IMR-90 (cell line): ENCODE measurements at places on chromosomes 5 and 9. TPM values are rescaled to one million over a fixed set of nuclear protein-coding genes. Genes with fewer than 3 reads are reported as not detected.
A peak's percentile ranks its signal among the peaks of the same experiment; 100 is the strongest.

- DNase-seq = peak; percentile 59
Measured at GRCh38 chr9:27247756-27248155, 49.2 kb downstream of the EQTN start.

Gene PCDHB14
- 0.36 and 0.39 TPM in 2 replicates for polyA plus RNA-seq

Gene S1PR3
- 25.0 and 28.4 TPM in 2 replicates for polyA plus RNA-seq

DNA sequence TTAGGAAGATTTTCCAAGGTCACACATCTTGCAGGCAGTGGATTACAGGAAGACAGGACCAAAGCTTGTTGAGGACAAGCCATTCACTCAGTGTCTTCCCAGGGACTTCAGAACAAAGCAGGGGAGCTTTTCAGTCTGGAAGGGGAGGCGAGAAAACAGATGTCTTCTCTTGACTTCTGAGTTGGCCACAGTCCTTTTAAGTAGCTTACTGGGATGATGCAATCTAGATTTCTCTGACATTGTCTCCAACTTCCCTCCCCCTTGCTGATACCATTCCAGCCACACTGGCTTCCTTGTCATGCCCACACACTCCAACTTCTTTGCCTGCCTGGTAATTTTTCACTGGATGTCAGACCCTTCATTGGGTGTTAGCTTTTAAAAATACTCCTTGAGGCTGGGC lies 174.2 kb upstream of the TBC1D2 start:
- peak; percentile 80 for DNase-seq

GRCh38 chr5:172583931-172584511 lies 57.0 kb upstream of the NEURL1B start:
- no peak for DNase-seq

DNA sequence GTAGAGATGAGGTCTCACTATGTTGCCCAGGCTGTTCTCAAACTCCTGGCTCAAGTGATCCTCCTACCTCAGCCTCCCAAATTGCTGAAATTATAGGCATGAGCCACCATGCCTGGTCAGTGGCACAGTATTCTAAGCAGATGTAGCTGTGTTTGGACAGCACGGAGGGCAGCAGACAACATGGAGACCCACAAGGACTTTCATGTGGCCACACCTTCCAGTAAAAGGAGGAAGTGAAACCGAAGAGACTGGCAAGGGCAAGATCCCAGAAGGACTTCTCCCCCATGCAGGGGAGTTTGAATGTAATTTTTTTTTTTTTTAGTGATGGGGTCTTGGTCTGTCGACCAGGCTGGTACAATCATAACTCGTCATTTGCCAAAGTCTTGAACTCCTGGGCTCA lies 172.2 kb downstream of the TRPM3 start:
- DNase-seq = no peak

DNA sequence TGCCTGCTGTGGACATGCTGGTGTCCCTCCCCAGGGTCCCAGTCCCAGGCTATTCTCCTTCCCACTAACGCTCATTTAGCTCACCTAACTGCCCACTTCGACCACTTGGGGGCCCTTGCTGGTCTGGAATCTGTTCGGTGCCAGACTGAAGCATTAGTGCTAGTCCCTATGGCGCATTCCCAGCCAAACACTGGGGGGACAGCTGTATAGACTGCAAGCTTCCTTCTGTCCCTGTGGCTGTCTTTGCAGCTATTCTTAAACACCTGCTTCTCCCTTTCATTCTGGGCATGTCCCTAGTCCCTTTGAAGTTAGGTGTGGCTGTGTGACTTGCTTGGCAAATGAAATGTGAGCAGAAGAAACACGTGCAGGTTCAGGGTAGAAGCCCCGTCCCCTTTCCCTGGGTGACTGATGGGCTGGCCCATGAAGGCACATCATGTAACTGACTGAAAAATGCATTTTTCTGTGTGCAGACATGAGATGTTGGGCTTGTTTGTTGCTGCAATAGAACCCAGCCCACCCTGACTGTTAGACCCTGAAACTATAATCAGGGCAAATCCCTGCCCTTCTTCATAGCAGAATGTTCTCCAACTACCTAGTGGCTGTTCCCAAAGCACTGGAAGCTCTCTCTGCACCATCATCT lies 134.4 kb downstream of the BARX1 start:
- no peak for DNase-seq

DNA sequence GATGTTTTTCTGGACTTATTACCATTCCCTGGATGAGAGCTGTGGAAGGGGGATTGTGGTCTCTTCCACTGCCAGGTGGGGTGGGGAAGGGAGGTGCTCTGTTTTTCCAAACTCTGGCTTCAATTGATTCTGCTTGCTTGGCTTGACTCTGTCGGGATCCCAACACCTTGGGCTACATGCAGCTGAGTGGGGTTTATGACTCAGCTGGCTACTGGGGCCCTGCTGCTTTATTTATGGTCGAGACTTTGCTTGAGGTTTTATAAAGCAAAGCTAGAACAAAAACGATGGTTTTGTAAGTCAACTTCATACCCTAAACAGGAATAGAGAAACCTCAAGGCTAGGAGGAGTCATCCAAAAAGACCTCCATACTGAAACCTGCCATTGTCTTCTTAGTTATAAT lies 76.3 kb downstream of the AOPEP start:
- DNase-seq = peak; percentile 76

Gene SLCO4C1
- polyA plus RNA-seq = not detected in 2 replicates

GRCh38 chr9:116703634-116704033 lies 16.5 kb downstream of the TRIM32 start:
- DNase-seq = no peak

Gene CD274
- polyA plus RNA-seq = 13.9 and 17.4 TPM in 2 replicates

Gene WDR38
- not detected in 2 replicates for polyA plus RNA-seq

Gene PCDHA7
- 0.10 and 0.16 TPM in 2 replicates for polyA plus RNA-seq

DNA sequence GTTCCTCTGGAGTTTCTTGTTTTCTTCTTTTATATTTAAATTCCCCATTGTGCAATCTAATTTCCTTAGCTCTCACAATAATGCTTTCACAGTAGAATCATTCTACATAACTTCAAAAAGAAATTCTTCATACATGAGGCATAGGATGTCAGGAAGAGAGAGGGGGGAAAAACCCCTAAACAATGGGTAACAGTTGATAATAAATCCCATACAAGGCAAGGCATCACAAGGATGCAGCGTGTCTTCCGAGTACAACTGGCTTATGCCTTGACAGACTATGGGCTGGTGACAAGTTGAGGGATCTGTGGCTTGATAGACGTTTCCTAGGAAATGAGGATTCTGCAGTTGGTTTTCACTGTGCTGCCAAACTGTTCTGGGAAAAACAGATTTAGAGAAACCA lies 247.4 kb downstream of the ARL15 start:
- DNase-seq = peak; percentile 78

Gene TNIP1
- 63.8 and 67.1 TPM in 2 replicates for polyA plus RNA-seq

DNA sequence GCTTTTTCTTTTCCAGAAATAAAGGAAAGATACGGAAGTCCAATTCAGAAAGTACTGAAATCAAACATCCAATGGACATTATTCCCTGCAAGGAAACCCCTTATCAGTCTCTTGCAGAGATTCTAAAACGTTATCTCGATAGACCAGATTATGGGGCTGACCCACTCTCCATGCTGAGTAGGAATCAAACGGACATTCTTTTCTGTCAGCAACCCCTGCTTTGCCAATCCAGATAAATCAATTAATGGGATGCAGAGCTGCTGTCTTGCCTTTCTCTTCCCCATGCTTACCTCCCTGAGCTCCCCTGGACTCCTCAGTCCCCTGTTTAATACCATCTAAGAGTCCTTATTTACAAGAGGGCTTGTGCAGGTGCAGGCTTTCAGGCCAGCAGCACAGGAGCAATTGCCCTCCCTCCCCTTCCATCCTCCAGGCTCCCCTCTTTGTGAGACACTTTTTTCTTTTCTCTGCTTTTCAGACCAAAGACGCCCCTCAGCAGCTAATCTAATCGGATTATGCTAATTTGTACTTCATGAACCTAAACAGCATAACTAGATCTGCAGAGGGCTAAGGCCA lies 14.2 kb downstream of the TAL2 start:
- DNase-seq = no peak

DNA sequence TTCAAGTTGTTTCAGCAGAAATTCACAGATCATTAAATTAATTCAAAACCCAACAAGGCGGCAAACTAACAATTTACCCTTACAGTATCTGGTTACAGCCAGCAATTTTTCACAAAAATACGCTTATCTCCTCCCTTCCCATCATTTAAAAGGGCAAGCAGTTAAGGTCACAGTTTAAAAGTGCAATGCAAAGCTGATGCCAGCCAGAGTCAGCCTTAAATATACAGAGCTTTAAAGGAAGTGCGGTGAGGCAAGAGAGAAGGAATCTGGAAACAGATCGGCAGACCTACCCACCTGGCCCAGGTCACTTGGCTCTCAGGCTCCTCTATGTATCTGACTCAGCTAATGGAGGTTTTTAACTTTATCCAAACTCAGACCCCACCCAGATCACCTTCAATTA lies 31.0 kb downstream of the EPB41L4A start:
- DNase-seq = no peak

Gene CCL21
- not detected in 2 replicates for polyA plus RNA-seq

- no peak for DNase-seq
Measured at GRCh38 chr5:113179156-113179555, 202.6 kb downstream of the DCP2 start.

Gene SNCAIP
- polyA plus RNA-seq = 14.2 and 15.3 TPM in 2 replicates

Gene CCNJL
- polyA plus RNA-seq = 3.8 and 5.3 TPM in 2 replicates

GRCh38 chr5:56195016-56195415 lies 38.1 kb downstream of the ANKRD55 start:
- no peak for DNase-seq

DNA sequence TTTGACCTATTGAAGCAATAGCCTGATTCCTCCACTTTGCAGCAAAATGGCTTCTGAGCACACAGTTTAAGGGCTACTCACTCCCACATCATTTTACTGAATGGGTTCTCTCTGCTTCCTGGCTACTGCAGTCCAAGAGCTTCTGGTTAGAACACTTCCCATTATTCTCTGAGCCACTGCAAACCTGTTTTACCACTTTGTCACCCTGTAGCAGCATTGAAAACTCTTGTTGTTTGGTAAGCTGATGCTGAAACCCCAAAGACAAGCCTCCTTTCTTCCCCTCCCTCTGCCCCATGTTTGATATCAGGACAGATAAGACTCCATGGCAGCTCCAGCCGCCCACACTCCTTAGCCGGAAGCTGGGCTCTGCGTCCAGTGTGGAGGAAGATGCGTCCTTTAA lies 84.4 kb upstream of the RARS1 start:
- DNase-seq = no peak

Gene FOXD4L3
- polyA plus RNA-seq = not detected in 2 replicates

DNA sequence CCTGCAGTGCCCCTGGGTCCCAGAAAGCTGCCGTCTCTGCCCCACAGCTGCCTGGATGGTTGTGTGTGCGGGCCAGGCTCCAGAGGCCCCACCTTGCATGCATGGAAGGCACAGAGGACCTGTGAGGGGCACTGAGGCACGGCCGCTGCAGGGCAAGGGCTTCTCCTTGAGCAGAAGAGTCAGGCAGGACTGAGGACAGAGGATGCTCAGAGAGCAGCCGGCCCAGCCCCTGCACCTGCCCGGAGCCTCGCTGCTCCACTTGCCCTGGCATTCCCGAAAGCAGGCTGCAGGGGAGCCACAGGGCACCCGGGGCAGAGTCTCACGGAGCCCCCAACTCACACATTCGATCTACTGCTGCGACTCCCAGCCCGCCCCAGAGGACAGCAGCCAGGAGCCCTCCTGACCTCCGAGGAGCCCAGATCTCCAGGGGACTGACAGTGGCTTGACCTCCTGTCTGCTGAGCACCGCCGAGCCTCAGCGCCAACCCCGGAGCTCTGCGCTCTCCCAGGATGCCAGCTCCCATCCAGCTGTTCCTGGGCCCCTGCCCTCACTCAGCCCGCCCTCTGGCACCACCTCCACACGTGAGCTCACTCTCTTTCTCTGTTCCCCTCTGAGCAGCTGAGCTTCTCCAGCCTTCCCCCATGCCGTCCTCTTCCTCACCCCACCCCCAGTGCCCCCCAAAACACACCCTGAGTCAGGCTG lies 95.0 kb downstream of the KCNT1 start:
- no peak for DNase-seq

DNA sequence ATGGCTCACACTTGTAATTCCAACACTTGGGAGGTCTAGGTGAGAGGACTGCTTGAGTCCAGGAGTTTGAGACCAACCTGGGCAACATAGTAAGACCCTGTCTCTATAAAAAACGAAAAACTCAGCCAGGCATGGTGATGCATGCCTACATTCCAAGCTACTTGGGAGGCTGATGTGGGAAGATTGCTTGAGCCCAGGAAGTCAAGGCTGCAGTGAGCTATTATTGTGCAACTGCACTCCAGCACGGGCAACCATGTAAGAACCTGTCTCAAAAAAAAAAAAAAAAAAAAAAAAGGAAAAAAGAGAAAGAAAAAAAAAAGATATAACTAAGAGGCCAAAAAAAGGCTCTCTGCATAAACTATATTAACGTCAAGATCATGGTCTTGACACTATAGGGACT lies 27.3 kb downstream of the GIN1 start:
- DNase-seq = no peak

Gene CCDC192
- polyA plus RNA-seq = not detected in 2 replicates
